CD4-positive, alpha-beta T cell treated with Interleukin-17A for 4 hours (primary cell): ENCODE measurements at places on chromosomes 7 and 10.
A peak's percentile ranks its signal among the peaks of the same experiment; 100 is the strongest.

DNA sequence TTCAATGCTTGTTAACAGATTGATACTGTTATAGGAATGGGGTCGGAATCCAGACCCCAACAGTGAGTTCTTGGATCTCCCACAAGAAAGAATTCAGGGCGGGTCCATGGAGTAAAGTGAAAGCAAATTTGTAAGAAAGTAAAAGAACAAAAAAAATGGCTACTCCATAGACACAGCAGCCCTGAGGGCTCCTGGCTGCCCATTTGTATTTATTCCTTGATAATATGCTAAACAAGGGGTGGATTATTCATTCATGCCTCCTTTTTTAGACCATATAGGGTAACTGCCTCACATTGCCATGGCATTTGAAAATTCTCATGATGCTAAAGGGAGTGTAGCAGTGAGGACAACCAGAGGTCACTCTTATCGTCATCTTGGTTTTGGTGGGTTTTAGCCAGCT is 717.2 kb upstream of the KCND2 start:
- no peak for DNase-seq

DNA sequence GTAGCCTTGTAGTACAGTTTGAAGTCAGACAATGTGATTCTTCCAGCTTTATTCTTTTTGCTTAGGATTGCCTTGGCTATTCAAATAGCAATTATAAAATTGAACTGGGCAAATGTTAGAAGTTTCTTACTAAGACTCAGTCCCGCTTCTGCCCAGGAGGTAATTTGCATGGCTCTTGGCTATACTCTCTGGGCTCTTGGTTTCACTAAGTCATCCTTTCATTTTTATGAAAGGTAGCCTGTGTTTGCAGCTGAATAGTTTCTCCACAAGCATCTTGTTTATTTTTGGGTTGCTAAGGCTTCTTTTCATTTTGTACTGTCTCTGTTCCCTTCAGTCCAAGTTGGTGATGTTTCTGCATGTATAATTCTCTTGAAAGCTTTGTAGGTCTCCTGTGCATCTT is 340.6 kb downstream of the SH2D4B start:
- DNase-seq, result no peak

GRCh38 chr7:156046031-156046560 is 233.8 kb upstream of the SHH start:
- no peak for DNase-seq

DNA sequence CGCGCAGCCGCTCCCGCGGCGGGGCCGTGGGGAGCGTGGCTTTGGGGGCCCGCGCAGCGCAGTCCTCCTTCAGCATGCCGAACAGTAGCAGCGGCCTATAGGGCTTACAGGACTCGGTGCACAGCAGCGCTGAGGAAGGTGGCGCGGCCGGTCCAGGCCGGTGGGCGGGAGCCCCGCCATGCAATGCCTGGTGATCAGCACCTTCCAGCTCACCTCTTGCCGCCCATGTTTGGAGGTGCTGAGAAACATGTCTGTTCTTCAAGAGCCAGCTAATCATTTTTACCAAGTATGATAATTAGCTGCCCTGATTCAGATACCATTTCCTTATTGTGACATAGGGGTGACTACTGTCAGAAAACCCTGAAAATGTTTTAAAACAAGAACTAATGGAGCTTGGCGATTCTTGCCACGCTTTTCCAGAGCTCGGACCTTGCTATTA is 33.5 kb upstream of the SFTPD start:
- no peak for DNase-seq

GRCh38 chr10:52379287-52379686 is 65.2 kb downstream of the DKK1 start:
- DNase-seq, result no peak

- no peak for DNase-seq
Measured at GRCh38 chr7:50822110-50822509, 39.4 kb upstream of the GRB10 start.

- DNase-seq, result no peak
Measured at GRCh38 chr7:157088136-157088535, 50.6 kb upstream of the UBE3C start.

DNA sequence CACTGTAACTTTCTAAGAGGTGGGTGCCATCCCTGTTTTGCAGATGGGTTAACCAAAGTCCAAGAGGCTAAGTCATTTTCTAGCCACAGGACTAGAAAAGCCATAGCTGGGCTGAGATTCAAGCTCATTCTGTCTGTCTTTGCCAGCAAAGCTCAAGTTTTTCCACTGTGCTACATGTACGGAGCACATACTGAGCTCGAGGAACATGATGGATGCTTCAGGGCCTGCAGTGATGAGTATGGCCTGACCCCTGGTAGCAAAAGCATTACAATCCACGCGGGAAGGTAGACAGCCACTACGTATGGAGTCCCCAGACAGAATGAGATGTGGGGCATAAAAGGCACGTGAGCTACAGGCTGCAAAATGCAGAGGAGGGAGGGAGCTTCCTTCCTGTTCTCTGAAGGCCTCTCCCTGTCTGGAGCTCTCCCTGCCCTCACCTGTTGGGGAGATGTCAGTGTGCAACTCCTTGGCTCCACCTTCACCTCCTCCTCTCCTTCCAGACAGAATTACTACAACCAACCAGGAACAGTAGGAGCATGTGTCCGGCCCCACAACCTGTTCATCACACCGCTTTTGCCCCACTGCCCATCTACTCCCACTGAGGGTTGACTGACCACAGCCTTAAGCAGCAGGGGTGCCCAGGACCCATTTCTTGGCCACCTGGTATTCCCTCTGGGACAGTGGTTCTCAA is 16.4 kb downstream of the ITPRIP start:
- peak; percentile 56 for DNase-seq

- no peak for DNase-seq
Measured at GRCh38 chr10:127813290-127813689, 76.3 kb downstream of the FOXI2 start.

DNA sequence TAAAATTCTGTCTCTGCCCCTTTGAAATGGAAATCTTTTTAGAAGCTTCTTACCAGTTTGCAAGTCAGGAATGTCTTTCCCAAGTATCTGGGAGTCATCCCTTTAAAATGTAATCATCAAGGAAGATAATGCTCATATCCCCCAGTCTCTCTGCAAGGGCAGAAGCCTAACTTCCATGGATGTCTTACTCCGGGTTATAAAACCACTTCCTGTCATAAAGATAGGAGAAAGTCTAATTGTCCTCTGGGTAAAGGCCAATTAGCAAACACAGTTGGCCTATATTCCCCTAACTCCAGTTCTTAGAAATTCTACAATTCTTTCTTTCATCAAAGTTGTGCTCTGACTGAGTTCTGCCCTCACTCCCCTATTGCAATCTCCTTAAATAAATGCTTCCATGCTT is 1631.5 kb upstream of the LRRTM3 start:
- no peak for DNase-seq

- DNase-seq, result no peak
Measured at GRCh38 chr10:47404446-47404845, 20.4 kb upstream of the ZNF488 start.

DNA sequence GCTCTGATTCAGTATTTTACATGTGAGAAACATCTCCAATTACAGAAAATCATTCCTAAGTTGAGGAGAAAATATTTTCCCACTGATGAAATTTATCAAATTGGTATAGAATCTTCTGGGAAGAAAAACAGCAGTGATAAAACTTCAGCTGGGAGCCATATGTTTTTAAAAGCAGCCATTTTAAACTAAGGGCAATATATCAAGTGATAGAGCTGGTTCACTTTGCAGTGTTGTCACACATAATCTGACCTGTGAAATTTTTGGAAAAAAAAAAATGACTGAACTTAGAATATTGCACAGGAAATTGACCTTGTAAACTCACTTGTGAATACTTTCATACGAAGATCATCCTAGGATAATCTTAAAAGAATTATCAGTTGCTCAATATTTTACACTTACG is 10.5 kb upstream of the EZH2 start:
- DNase-seq, result no peak

DNA sequence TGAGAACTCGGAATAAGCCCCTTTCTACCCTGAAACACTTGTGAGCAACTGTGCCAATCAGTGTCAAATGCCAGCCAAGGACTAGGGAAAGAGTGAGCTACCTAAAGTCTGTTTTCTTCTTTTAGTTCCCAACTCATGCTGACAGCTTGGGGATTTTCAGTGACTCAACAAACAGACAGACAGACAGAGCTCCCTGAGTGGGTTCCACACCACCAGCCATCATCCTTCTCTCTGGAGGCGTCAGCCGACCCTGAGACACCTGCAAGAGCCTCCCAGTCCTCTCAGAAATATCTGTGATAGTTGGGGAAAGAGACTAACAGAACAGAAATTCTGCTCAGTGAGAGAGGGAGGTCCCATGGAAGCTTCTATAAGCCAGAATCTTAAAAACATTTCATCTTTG is 49.5 kb downstream of the GATA3 start:
- no peak for DNase-seq

DNA sequence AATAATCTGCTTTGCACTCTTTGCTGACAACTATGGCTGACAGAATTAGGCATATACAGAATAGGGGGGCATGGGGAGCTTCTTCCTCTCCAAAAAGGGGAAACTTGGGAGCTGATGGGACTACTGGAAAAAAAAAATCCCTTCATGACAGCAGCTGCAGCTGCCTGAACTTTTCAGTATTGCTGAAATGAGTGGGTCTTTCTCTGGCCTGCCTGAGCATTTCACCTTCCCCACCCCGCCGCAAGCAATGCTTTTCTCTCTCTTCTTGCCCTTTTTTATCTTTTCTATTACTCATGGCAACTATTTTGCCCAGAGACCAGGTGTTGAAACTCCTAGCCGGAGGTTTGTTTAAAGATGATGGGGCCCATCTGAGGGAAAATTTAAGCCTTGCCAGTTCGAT is 244.9 kb downstream of the SEMA3D start:
- DNase-seq, result no peak

GRCh38 chr7:27435461-27435860 is 192.9 kb downstream of the EVX1 start:
- DNase-seq, result no peak

DNA sequence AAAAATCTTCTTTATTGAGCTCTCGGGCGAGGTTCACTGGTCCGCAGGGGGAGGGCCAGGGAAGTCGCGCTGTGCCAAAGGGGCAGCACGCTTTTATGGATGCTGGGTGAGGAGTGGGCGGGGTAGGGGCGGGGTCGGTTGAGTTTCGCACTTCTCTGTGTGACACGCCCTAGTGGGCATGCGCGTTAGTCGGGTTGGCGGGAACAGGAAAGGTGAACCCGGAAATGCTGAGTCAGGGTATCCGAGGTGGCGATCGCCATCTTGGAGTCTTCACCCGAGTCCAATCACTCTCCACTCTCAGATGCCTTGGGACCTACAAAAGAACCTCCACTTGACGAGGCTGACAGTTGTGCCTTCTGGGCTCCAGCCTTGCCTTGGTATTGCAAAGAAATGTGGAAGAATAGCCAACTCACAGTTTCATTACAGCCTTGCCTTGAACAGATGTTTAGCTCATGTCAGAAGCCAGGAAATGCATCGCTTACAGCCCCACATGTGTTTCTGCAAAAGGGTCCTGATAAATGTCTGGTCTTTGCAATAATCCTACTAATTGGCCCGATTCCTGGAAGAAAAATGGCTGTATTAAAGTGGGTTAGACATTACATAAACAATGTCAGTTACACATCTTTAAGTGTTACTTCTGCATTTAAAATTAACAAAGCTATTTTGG is 64.1 kb downstream of the AHR start:
- no peak for DNase-seq

- no peak for DNase-seq
Measured at GRCh38 chr10:113073549-113074189, 123.6 kb downstream of the TCF7L2 start.

- no peak for DNase-seq
Measured at GRCh38 chr10:77881636-77882035, 44.9 kb downstream of the DLG5 start.

GRCh38 chr7:17434191-17434590 is 135.7 kb downstream of the AHR start:
- DNase-seq, result no peak

- no peak for DNase-seq
Measured at GRCh38 chr10:97905276-97905675, 55.6 kb downstream of the GOLGA7B start.

GRCh38 chr7:13060173-13060572 is 372.7 kb downstream of the ARL4A start:
- no peak for DNase-seq

- DNase-seq, result no peak
Measured at GRCh38 chr10:69458430-69459100, 7.3 kb downstream of the TSPAN15 start.

DNA sequence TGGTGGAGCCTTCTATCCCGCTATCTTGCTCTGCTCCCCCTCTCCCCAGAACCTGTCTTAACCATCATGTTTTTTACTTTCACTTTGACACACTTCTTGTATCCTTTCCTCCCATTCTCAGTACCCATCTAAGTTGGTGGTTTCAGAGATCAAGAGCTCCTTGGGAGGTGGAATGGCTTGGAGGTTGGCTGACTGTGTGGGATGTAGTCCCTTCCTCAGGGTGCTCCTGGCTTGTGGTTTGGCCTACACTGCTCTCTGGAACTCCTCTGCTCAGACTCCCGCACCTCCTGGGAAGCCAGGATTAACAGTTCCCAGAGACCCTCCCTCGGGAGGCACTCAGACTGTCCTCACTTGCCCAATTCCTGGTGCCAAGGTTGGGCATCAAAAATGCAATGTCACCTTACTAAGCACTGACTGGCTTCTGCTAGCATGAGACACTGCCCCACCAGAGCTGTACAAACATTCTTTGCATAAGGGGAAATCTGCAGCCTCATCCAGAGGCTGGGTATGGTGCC is 93.1 kb upstream of the NAMPT start:
- DNase-seq, result no peak

DNA sequence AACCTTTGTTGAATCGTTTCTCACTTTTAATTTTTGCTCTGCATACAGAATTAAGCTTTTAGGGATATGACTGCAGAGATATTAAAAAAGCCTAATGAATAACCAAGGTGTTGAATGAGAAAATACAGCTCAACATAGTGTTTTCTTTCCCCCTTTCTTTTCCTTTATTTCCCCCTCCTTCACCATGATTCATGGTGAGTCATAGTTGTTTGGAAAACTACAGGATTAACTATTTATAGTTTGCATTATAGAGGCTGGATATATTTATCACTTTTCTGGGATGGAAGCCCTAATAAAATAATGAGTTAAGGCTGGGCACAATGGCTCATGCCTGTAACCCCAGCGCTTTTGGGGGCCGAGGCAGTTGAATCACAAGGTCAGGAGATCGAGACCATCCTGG is 115.0 kb downstream of the DNAJB9 start:
- no peak for DNase-seq

GRCh38 chr10:44924261-44925040 is 13.3 kb downstream of the TMEM72 start:
- DNase-seq, result no peak

GRCh38 chr10:12484002-12484918 is 134.9 kb downstream of the CAMK1D start:
- DNase-seq, result no peak

- no peak for DNase-seq
Measured at GRCh38 chr7:14351167-14351566, 361.7 kb upstream of the ETV1 start.

- DNase-seq, result no peak
Measured at GRCh38 chr10:113625461-113626186, 38.2 kb downstream of the NRAP start.
